MV-4-11 (cell line): ENCODE measurements at places on chromosomes 6 and 20.

DNA sequence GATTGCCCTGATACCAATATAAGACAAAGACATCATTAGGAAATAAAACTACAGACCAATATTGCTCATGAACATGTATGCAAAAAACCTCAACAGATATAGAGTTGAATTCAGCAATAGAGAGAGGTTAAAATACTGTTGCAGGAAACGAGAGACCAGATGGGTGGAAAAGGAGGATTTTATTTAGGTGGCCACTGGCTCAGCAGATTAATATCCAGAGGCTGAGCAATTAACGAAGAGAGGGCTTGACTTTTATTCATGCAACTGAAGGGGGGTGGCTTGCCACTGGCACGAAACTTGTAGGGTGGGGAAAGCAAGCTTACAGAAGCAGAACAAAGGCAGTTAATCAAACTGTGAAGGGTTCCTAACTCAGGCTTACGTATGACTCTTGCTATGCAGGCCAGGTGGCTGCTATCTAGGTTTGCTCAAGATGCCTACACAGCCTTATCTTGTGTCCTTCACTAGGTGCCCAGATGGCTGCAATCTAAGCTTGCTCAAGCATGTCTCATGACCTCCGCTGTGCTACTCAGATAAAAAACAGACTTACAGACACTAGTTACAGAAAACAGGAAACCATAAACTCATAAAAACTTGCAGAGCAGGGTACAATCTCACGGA, 126.4 kb downstream of the MMUT start:
- no peak for DNase-seq

DNA sequence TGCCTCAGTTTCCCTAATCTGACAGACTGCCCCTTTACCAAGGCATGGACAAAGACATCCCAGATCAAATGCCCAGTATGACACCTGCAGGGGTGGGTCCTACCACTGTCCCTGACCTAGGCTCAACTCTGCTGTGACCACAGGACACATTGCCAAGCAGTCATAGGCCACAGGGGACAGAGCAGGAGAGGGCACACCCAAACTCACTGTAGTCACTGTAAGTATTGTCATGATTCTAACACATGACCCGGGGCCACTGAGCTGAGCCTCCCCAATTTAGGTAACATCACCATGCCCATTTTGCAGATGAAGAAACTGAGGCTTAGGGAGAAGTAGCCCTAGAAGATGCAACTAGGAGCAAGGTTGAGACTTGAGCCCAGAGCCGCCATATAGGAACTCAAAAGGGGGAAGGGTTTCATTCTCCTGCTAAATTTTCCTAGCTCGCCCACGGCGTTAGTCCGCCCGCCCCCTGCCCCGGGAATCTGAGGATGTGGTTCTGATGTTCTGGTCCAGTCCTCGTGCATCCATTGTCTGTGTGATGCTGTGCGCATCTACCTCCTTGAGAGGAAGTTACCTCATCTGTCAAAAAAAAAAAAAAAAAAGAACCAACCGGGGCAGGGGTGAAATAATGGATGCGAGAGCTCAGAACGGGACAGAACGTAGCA, 44.8 kb downstream of the PMEPA1 start:
- DNase-seq: no peak

- no peak for DNase-seq
Measured at GRCh38 chr6:36934901-36935300, 19.6 kb upstream of the PI16 start.

- DNase-seq: no peak
Measured at GRCh38 chr6:150659046-150659763, 59.5 kb downstream of the PLEKHG1 start.
